ENCODE measurements at places on chromosomes 7 and 10.
A peak's percentile ranks its signal among the peaks of the same experiment; 100 is the strongest.

- no peak for DNase-seq
These were observed 26.8 kb upstream of the TRUB1 start for GRCh38 chr10:114911052-114911711.

- DNase-seq, result no peak
These were observed 305.6 kb downstream of the ARL4A start for GRCh38 chr7:12993025-12993424.

DNA sequence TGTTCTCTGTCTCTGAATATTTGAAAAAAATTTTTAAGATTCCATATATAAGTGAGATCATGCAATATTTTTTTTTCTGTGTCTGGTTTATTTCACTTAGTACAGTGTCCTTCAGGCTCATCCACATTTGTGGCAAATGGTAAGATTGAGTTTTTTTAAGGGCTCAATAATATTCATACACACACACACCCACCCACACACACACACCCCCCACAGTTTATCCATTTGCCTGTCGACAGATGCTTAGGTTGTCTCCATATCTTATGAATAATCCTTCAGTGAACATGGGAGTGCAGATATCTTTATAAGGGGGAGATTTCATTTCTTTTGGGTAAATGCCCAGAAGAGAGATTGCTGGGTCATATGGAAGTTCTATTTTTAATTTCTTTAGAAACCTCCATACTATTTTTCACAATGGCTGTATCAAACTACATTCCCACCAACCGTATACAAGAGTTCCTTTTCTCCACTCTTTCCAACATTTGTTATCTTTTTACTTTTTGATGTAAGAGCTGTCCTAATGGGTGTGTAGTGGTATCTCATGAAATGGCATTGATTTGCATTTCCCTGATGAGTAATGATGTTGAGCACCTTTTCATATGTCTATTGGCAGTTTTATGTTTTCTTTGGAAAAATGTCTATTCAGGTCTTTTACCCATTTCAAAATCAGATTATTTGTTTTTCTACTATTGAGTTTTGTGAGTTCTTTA is 35.0 kb downstream of the AUTS2 start:
- peak; percentile 69 for DNase-seq

- DNase-seq, result no peak
These were observed 42.8 kb downstream of the PPIF start for GRCh38 chr10:79390057-79390456.

DNA sequence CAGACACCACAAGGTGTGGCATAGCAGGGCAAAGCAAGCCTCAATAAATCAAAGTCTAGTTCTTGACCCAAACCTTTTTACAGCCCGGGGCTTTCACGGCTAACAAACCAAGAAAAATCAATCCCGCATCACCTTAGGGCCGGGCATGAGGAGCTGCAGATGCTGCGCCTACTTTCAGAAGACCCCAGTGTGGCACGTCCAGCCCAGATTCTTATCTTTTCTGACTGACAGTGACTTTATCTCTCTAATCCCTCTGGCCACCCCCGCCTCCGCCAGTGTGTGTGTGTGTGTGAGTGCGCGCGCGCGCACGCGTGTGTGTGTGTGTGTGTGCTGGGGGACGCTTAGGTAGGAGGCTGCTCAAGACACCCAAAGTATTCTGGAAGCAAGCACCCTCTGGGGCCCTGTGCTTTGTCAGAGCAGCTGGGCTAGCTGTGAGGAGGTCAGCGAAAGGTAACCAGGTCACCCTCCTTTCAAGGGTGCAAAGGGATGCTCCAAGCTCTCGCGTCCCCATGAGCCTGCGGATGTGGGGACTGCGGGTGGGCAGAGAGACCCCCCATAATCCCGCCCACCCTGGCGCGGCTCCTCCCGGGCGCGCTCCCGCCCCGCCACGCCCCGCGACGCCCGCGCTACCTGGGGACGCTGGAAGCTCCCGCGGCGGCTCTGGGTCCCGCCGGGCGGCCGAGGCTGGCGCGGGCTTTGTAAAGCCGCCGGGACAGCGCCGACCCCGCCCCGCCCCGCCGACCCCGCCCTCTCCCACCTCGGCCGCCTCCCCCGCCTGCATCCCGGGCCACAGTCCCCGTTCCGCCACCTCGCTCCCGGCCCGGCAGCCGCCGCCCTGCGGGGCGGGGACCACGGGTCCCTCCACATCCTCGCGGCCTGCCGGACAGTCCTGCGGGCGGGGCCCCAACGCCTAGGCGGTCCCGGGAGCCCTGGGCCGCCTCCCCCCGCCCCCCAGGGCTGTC is 57.1 kb upstream of the RHOBTB1 start:
- DNase-seq, result no peak

DNA sequence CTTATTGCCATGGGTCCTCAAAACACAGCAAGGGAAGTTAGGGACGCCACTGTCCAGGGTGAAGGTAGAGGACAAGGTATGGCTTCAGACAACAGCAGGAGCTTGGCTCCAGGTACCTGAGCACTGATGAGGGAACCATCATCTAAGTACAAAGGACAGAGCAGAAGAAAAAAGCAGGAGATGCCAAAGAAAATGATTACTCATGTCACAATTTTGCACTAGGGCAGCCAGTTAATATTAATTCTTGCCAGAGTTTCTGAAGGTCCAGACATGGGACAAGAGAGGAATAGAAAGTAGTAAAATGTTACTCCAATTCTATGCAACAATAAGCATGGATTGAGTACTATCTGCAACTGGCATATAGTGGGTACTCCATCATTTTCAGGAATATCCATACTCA is 14.1 kb downstream of the PTN start:
- DNase-seq, result no peak

DNA sequence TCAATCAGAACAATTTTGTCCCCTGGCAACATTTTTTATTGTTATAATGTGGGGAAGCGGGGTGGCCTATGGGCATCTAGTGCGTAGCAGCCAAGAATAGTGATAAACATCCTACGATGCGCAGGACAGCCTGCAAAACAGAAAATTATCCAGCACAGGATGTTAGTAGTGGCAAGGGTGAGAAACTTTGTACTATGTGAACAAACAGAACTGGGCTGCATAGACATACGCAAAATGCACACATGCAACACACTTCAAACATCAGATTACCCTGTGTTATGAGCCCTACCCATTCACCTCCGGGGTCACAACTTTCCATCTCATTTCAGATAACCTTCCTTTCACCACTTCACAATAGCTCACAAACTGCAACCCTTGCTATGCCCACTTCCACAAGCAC is 3.1 kb downstream of the ZNF786 start:
- DNase-seq, result no peak

DNA sequence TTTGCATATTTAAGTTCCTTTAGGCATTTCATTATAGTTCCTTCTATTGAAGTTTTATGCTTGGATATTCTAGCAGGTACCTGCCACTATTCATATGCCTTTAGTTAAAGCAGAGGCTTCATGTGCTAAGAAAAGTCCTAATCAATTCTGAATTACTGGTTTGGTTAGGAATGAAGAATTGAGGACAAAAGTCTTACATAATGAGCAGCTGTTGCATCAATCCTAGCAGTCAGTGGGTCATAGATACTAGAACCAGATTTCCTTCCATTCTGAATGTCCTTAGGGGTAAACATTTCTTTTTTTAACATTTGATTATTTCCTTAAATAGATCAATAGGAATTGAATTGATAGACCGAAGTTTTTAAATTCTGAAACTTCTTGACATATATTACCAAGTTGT is 59.2 kb downstream of the CDK13 start:
- no peak for DNase-seq

DNA sequence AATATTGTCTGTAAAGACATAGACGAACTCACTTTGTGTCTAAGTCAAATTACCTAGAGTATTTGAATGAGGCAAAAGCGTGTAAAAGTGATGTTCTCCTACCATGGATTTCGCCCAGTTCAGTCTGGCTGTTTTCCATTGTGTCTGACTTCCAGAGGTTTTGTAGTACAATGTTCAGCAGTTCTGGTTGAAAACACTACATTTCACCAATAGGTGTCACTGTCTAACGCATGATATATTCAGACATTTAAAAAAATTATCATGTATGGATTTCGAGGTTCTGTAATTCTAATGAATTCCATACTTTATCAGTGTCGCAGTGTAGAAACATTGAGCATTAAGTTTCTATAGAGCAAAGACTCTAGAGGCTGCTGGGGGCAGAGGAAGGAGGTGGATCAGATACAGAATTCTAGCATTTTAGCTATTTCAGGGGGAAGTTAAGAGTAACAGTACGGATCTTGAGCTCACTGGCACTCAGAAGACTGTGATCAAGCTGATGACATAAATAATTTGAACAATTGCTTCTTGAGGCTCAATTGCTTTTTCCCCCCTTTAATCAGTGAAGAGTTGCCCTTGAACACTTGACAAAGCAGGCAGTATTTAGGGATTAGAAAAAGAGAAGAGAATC is 196.9 kb upstream of the RHOBTB1 start:
- peak; percentile 16 for DNase-seq

DNA sequence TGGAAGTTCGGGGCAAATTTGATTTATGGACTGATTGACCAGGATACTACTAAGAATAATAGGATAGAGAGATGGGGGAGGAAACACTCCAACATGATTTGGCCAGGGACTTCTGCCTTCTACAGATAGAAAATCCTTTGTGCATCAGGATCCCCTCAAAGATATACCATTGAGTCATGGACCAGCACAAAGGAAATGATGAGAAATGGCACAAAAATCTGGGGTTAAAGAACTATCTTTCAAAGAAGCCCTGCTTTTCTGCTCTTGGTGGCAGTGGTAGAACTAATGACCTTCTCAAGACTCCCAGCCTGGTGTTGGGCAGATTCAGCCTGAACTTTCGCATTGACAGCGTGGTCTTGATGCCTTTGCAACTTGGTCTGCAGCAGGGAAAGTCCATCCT is 27.6 kb upstream of the LAMB1 start:
- DNase-seq, result no peak

GRCh38 chr10:131089861-131090260 is 221.7 kb downstream of the TCERG1L start:
- DNase-seq, result no peak

DNA sequence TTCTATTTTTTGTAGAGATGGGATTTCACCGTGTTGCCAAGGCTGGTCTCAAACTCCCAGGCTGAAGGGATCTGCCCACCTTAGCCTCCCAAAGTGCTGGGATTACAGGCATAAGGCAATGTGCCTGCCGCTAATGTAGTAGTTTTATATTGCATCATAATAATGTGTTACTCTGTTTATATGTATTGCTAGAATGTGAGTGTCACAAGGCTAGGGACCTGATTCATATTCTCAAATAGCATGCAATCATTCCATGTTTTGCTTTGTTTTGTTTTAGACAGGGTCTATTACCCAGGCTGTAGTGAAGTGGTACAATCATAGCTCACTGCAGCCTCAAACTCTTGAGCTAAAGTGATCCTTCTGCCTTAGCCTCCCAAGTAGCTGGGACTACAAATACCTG is 13.5 kb downstream of the CCL26 start:
- no peak for DNase-seq

- no peak for DNase-seq
These were observed 107.9 kb downstream of the ODAD2 start for GRCh38 chr10:27890971-27891370.

- peak; percentile 49 for DNase-seq
These were observed 86.9 kb downstream of the JAZF1 start for GRCh38 chr7:28093623-28094232.

DNA sequence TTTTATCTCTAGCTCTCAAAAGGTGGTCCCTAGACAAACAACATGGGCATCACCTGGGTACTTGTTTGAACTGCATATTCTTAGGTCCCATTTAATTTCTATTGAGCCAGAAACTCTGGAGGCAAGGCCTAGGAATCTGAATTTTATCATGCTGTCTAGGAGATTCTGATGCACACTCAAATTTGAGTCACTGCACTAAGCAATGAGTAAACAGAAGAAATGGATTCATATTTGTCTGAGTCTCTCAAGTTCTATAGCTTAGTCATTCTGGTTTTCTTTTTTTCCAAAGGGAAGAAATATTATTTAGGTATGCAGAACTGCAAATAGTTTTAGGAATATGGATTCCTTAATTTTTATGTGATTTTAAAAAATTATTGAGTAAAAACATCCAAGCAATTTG is 185.5 kb downstream of the SEMA3A start:
- DNase-seq, result no peak

- DNase-seq, result no peak
These were observed 27.9 kb downstream of the KAZALD1 start for GRCh38 chr10:101089520-101090299.

- DNase-seq, result peak; percentile 47
These were observed 10.1 kb upstream of the C10orf95 start for GRCh38 chr10:102461187-102462054.

GRCh38 chr7:37247861-37248260 is 200.8 kb downstream of the ELMO1 start:
- no peak for DNase-seq

DNA sequence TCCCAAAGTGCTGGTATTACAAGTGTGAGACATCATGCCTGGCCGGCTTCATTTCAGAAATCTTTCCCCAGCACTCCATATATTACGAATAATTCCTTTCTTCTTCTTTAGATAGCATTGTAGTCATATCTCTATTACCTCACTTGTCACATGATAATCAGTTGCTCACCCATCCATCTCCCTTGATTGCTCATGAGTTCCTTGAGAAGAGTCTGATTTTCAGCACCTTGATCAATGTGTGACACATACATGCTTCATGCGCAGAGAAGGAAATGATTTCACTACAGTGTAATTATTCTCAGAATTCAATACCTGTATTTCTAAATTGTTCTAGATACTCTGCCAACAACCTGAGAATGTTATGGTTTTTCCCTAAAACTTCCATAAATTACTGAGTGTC is 26.7 kb upstream of the GGCT start:
- DNase-seq, result no peak

DNA sequence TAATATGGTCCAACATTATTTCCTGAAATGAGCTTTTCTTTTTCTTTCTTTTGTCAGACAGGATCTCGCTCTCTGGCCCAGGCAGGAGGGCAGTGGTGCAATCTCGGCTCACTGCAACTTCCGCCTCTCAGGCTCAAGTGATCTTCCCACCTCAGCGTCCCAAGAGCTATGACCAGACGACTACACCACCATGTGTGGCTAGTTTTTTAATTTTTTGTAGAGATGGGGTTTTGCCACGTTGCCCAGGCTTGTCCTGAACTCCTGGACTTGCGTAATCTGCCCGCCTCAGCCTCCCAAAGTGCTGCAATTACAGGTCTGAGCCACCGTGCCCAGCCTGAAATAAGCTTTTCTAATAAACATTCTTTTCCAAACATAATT is 48.6 kb downstream of the CUL2 start:
- DNase-seq, result no peak

- no peak for DNase-seq
These were observed 3.9 kb downstream of the PIK3AP1 start for GRCh38 chr10:96716390-96716789.

DNA sequence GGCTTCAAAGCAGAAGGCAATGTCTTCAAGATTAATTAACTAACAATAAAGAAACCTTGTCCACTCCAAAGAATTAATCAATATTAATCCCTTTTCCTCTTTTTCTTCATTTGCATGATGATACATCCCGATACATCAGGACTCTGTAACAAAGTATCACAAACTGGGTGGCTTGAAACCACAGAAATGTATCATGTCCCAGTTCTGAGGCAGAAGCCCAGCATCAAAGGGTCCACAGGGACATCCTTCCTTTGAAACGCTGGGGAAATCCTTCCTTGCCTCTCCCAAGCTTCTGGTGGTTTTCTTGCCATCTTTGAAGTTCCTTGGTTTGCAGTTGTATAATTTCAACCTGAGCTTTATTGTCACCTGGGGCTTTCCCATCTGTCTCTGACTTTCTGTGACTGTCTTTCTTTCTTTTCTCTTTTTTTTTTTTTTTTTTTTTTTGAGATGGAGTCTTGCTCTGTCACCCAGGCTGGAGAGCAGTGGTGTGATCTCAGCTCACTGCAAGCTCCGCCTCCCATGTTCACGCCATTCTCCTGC is 210.2 kb upstream of the ADARB2 start:
- DNase-seq, result no peak

Measured in DMS 273 treated with DMSO at 0.1 percent for 48 hours (cell line).